ENCODE measurements at places on chromosomes 3 and 15. TPM values are rescaled to one million over a fixed set of nuclear protein-coding genes. Genes with fewer than 3 reads are reported as not detected.

The TMEM42 gene
- 18.2 TPM for polyA plus RNA-seq

The DNAH1 gene
- 6.0 TPM for polyA plus RNA-seq

The ARPP21 gene
- 12.8 TPM for polyA plus RNA-seq

The MUC13 gene
- not detected for polyA plus RNA-seq

The TGM5 gene
- polyA plus RNA-seq: not detected

The ANKDD1A gene
- 7.0 TPM for polyA plus RNA-seq

The GPX1 gene
- polyA plus RNA-seq: 130 TPM

The SPESP1 gene
- polyA plus RNA-seq: not detected

The FGD5 gene
- polyA plus RNA-seq: 0.42 TPM

The MINDY4B gene
- polyA plus RNA-seq: not detected

The CLDN16 gene
- not detected for polyA plus RNA-seq

The ARGFX gene
- not detected for polyA plus RNA-seq

The GP9 gene
- polyA plus RNA-seq: not detected

The GP5 gene
- 0.16 TPM for polyA plus RNA-seq

The KCNMB3 gene
- 0.16 TPM for polyA plus RNA-seq

The PIERCE2 gene
- polyA plus RNA-seq: 13.1 TPM

The PARP15 gene
- not detected for polyA plus RNA-seq

Measured in neural cell (in vitro differentiated cells).